ENCODE measurements at places on chromosomes 1 and 21.

- DNase-seq = no peak
Measured at GRCh38 chr21:42312626-42313104, 2.5 kb downstream of the TFF3 start.

- no peak for DNase-seq
Measured at GRCh38 chr21:45010860-45011259, 63.5 kb upstream of the ADARB1 start.

- no peak for DNase-seq
Measured at GRCh38 chr1:199747984-199748383, 279.5 kb upstream of the NR5A2 start.

GRCh38 chr1:111223126-111223685, 4.3 kb upstream of the CHI3L2 start:
- DNase-seq = no peak

DNA sequence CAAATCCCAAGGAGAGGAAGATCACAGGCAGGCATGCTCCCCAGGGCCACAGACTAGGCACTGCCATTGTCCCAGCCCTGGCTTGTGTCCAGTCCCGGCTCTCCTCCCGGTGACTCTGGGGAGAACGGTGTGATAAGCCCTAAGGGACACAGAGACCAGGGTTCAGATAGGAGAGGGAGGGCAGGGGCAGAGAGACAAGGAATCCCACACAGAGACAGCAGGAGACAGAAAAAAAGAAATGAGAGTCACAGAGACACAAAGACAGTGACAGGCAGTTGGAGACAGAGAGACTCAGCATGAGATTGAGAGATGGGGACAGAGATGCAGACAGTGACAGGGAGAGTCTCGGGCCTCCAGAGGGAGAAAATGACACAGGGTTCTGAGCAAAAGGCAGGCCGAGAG, 361 bp downstream of the INSRR start:
- DNase-seq = no peak

GRCh38 chr1:89876463-89876862, 55.6 kb downstream of the LRRC8D start:
- DNase-seq = no peak

DNA sequence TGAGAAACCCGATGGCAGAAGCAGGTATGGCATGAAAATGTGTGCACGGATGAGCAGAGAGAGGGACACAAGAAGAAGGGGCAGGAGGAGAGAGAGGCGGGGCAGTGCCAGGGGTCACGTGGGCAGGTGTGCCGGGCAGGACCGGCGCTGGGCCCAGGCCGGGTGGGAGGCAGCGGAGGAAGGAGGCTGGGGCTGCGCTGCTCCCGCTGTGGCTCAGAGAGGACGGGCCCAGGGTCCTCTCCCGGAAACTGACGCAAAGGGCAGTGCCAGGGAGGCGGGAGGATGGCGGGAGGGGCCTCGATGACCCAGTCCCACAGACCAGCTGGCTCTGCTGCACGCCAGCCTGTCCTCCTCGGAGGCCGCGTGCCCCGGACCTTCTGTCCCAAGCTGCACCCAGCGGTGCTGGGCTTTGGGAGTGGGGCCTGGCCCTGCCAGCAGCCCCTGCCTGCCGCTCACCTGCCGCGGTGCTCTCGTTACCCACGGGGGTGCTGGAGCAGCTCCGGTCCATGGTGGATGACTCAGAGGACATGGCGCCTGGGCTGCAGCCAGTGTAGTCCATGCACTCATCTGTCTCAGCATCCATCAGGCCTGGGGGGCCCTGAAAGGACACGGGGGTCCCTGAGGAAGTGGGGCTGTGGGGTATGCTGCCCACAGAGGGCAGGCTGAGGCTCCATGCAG, 153.9 kb downstream of the CASZ1 start:
- DNase-seq = no peak

- no peak for DNase-seq
Measured at GRCh38 chr1:150576794-150577556, 2.4 kb downstream of the MCL1 start.

DNA sequence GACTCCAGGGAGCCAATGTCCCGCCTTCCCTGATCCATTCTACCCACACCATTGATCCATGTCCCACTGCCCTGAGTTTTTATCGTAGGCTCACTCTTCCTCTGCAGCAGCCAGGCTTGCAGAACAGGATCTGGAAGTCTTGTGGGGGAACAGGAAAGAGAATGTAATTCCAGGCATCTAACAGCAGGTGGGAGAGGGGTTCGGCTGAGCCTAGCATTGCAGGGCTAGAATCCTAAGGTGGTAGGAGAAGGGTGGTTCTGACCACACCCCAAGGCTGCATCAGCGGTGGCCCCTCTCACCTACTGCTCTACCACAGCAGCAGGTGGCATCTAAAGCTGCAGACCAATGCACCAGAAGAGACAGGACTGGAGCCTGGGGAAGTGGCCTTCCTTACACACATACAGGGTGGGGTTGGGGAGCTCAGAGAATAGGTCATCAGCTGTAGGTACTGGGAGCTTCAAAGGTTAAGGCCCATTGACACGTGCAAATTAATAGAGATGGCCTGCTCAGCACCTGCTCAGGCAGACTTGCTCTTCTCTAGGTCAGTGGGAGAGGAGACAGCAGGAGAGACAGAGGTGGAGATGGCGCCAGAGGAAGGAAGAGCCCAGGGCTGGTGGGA, 20.5 kb downstream of the KNCN start:
- no peak for DNase-seq

DNA sequence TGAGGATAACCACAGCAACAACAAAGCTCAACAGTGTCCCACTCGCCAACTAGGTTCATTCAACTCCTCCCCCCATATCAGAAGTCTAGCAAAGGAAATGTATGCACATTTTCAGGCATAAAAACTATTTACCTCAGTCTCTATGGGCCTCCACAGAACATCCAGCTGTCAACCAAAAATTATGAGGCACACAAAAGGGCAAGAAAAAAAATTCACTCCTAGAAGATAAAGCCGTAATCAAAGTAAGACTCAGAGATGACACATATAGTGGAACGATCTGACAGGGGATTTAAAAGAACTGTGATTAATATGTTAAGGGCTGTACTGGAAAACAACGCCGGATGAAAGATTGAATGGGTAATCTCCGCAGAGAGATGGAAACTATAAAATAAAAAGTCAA, 158.7 kb downstream of the NTPCR start:
- DNase-seq = no peak

- no peak for DNase-seq
Measured at GRCh38 chr1:201930137-201930536, 16.2 kb downstream of the LMOD1 start.

- DNase-seq = no peak
Measured at GRCh38 chr1:220810963-220811362, 24.2 kb downstream of the MTARC1 start.

GRCh38 chr1:207027206-207027777, 5.3 kb downstream of the C1orf116 start:
- no peak for DNase-seq

DNA sequence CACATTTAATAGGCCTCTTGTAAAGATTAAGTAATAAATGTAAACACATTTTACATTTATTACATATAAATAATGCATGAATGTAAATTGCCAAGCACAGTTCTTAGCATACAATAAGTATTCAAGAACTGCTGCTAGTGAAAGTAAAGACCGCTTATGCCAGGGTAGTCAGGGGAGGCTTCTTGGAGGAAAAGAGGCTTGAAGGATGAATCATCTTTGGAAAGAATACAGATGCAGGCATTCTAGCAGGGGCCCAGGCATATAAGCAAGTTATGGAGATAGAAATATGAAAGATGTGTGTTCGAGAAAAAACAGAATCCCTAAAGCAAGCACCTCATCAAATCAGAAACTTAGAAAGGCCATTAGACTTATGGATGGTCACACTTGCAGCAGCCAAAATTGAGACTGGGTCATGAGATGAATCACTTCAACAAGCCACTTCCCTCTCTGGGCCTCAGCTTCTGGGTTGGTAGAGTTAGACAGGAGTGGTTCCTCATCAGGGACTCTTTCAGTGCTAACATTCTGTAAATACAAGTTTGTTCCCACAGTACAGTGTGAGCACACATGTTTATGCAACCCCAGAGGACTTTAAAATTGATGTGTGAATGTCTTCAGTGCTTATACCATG, 79.8 kb upstream of the ROR1 start:
- no peak for DNase-seq

- DNase-seq = no peak
Measured at GRCh38 chr1:44870096-44870495, 27.0 kb upstream of the PTCH2 start.

GRCh38 chr1:159600894-159601293, 13.3 kb downstream of the APCS start:
- no peak for DNase-seq

GRCh38 chr1:244761279-244761678, 74.2 kb upstream of the COX20 start:
- DNase-seq = no peak

GRCh38 chr1:2314803-2315673, 76.3 kb downstream of the MORN1 start:
- DNase-seq = peak; percentile 71

GRCh38 chr1:25431955-25432719, 1.4 kb downstream of the MACO1 start:
- DNase-seq = no peak

GRCh38 chr1:245389873-245390272, 235.1 kb downstream of the KIF26B start:
- DNase-seq = no peak

DNA sequence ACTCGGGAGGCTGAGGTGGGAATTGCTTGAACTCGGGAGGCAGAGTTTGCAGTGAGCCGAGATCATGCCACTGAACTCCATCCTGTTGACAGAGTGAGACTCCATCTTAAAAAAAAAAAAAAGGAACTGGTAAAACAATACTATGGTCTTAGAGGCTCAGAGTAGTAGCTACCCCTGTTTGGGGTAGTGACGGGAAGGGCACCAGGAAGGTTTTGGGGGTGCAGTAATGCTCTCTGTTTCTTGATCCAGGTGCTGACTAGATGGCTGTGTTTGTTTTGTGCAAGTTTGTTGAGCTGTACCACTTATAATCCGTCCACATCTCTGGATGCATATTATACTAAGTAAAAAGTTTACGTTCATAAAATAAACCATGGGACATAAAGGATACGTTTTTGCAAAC, 765.8 kb upstream of the TPTE start:
- DNase-seq = no peak

DNA sequence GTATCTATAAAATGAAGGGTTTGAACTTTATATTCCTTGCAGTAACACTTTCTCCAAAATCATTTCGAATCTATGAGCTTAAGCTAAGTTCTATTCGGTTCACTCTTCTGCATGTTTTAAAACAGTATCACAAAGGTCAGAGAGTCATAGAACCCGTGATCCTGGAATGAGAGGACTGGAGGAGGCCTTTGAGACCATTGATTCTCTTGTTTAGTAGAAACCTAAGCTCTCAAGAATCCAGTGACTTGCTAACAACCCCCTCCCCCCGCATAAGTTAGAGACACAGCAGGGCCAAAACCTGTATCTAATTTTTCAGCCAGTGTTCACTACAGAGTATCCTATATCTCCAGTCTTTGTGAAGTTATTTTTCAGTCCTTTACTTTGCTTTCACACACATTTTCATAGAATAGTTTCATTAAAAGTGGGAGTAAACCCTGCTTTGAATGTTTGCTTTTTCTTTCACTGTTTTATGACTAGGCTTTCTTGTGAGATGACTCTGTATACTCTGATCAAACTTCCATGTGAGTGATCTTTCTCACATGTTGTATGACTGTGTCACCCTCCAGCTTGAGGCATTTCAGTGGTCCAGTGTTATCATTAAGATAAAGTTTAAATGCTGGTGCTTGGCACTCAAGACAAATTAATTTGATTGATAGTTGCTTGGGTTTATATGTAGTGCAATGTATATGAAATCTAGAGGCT, 275.4 kb upstream of the SGIP1 start:
- DNase-seq = no peak

GRCh38 chr1:187629075-187629474, 800.3 kb downstream of the PLA2G4A start:
- no peak for DNase-seq

DNA sequence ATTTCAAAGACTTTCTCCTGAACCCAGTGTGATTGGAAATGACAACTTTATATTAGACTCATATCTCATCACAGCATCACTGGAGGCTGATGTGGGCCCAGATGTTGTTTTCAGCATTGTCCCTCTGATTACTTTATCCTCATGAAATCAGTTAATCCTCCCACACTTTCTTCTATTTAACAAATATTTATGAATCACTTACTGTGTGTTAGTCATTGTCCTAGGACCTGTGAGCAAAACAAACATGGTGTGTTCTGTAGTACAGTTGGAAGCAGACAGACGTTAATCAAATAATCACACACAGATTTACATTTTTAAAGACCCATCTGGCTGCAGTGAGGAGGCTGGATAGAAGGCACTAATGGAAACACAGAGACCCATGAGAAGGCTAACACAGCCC, 383.7 kb downstream of the PRDM2 start:
- no peak for DNase-seq

DNA sequence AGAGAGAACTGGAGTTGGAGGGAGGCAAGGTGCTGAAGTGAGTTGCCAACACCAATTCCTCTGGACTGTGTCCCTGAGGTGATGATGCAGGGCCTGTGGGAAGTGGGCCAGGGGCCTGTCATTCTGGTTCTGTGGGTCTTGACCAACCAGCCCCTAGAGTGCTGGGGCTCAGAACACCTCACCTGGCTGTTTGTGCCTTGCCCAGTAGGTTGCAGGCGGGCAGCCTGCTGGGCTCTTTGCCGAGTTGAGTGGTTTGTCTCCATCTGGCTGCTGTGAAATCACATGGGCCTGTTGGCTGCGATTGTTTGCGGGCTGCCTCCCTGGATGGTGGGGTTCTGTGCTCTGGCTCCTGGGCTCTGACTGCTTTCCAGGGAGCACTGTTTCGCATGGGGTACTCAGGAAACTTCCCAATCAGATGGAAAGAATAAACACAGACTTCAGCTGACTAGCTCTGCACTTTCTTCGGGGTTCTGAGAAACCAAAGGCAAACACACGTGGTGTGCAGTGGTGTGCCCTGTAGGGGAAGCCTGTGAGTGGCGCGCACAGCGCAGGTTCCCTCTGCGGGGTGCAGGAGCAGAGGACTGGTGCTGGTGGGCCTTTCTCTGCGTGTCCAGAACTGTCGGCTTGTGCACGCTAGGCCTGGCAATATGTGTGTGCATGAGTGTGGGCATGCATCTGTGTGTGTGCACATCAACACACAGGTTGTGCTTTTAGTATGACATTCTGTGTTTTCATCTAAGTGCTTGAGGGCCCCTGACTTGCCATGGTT, 95.1 kb downstream of the RHOU start:
- DNase-seq = no peak

- DNase-seq = no peak
Measured at GRCh38 chr1:102472520-102472919, 475.8 kb upstream of the OLFM3 start.

DNA sequence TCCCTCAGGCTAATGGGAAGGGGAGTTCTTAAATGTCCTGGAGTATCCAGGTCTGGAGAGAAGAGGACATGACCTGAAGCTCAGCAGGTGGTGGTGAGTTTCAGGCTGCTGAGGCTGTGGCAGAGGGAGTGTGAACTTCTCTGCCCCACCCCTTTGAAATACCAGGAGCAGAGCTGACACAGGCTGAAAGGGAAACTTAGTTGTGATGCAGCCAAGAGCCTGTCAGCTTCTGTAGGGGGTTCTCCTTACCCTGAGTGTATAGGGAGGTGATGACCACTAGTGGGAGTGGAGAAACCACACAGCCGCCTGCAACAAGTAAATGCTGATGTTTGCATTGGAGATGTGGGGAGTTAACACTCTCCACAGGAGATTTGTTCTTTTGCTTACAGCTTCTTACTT, 152.3 kb downstream of the FCRL5 start:
- no peak for DNase-seq

- DNase-seq = no peak
Measured at GRCh38 chr1:242432491-242433095, 91.9 kb downstream of the PLD5 start.

All from T-helper 1 cell (primary cell).